HL-60 (cell line): ENCODE measurements at places on chromosomes 4 and X.

DNA sequence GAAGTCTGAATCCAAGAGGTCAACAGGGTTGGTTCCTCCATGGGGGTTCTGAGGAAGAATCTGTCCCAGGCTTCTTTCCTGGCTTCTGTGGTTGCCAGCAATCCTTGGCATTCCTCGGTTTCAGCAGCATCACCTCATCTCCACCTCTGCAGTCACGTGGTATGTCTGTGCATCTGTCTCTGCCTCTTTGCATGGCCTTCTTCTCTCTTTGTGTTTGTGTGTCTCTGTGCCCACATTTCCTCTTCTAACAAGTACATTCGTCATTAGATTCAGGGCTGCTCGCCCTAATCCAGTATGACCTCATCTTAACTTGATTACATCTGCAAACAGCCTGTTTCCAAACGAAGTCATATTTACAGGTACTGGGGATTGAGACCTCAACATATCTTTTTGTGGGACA is 114.0 kb downstream of the BCOR start:
- no peak for DNase-seq

DNA sequence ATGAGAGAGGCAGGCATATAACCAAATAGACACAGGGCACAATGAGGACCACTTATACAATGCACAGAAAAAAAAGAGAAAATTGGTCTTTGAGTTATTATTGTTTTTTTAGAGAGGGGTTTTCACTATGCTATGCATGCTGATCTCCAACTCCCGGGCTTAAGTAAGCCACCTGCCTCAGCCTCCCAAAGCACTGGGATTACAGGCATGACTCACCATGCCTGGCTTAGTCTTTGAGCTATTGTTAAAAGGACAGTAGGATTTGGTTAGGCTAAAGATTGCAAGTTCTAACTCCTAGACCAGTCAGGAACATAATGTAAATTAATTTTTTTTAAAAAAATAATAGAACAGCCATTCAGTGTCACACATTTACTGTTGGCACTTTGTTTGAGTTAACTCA is 340.1 kb downstream of the GPAT3 start:
- DNase-seq = no peak

DNA sequence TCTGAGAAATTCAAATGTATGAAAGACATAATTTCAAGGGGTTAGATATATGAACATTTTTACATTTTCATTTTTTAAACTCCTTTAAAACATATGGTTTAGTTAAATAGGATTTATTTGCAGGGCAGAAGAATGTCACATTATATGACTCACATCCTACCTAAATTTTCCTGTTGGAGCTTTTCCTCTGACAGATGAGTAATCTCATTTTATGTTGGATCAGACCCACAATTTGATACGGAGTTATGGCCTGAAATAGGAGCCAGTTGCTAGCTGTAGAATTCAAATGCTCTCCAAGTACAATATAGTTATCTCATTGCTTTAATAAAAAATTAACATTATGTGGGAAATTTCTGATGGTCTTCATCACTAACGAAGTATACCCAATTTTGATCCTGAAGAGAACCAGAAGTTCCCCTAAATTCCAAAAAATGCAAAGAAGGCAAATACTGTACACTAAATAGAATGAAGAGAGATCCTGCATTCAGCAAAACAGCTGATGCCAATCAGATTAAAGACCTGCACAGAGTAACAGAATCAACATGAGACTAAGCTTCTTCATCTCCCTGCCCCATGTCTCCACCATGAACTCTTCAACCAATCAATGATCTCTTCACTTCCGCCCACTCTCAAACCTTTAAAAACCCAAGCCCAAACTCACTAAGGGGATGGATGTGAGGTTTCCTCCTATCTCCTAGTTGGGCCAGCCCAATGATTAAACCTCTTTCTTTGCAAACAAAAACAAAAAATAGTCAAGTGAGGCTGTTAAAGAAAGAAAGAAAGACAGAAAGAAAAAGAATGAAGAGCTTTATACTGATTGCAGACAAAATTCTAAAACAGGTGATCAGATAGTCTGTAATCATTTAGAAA is 10.9 kb upstream of the EXOSC9 start:
- no peak for DNase-seq

GRCh38 chr4:65924843-65925242 is 254.6 kb upstream of the EPHA5 start:
- DNase-seq = no peak

- no peak for DNase-seq
Observed at GRCh38 chr4:8642651-8643321, 50.2 kb downstream of the CPZ start.

DNA sequence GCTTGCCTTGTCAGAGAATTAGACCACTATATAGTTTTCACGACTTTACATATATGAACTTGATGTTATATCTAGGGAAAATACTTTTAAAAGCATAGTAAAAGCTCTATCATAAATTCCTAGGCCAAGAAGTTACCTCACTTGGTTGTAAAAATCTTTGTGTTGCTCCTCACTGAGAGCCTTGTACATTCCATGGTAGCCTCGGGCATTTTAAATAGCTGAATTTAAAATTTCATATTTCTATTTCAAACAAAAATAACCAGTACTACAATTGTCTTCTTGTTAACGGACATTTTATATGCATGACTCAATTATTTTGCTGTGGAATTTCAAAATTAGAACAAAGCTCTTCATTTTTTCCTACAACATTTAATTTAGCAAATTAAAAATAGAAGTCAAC is 107.6 kb downstream of the MID1 start:
- DNase-seq = no peak

GRCh38 chr4:178081176-178081575 is 638.9 kb upstream of the AGA start:
- DNase-seq = no peak

- no peak for DNase-seq
Observed at GRCh38 chr4:5781691-5782090, 70.7 kb downstream of the EVC start.

DNA sequence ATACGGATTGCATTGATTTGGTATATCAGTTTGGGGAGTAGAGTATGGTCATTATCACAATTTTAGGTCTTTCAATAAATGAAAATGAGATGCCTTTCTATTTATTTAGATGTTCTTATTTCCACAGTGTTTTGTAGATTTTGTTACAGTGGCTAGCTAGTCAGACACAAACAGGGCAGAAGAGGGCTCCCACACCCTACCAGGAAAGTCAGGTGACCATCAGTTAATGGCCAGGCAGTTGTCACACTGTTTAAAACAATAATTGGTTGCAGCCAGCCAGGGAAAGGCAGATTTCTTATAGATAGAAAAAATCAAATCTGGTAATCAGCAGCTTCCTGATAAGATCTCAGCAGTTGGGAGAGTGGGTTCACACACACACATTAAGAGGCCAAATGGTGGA is 57.2 kb downstream of the UGT2B17 start:
- DNase-seq = no peak

DNA sequence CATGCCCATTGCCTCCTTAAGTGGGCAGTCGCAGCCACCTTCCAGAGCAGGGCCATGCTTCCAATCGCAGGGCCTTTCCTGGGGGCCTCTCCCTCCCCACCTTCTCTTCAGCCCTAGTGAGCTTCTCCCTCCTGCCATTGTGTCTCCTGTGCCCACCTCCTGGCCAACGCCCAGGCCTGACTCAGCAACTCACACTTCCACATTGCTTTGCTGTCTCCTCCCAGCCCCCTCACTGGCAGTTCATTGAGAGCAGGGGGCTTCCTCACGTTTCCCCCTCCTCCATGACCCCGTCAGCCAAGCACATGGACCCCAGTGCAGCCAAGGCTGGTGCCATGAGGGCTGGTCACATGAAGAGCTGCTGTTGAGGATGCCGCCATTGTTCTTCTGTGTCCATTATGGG is 25.9 kb downstream of the HTRA3 start:
- DNase-seq = no peak

DNA sequence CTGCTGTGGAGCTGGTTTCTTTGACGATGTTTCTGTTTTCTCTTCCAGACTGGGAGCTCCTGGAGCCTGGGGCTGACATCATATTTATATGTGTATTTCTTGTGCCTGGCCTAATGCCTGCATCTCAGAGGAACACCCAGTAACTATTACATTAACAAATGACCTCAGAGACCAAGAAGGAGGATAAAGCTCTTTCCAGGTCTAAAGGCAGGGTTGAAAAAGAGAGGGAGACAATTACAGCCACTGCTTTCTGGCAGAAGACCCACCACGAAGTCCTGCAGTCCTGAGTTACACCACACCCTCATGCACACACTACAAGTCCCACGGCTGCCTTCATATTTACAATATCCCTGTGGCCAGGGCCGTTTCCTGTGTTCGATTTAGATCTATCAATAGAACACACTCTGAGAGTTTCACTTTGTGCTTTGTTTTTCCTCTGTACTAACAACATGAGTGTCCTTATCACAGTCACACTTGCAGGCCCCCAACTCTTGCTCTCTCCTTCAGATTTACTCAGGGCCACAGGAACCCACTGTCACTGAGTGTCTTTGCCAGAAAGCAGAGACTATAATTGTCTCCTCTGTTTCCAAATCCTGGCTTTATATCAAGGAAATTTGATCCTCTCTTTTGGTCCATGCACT is 535.5 kb downstream of the MID1IP1 start:
- DNase-seq = no peak

DNA sequence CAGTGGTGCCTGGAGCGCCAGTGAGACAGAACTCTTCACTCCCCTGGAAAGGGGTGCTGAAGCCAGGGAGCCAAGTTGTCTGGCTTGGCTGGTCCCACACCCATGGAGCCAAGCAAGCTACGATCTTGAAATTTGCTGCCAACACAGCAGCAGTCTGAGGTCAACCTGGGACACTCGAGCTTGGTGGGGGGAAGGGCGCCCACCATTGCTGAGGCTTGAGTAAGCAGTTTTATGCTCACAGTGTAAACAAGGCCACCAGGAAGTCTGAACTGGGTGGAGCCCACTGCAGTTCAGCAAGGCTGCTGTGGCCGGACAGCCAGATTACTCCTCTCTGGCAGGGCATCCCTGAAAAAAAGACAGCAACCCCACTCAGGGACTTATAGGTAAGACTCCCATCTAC is 149.5 kb downstream of the EDA2R start:
- DNase-seq = no peak

DNA sequence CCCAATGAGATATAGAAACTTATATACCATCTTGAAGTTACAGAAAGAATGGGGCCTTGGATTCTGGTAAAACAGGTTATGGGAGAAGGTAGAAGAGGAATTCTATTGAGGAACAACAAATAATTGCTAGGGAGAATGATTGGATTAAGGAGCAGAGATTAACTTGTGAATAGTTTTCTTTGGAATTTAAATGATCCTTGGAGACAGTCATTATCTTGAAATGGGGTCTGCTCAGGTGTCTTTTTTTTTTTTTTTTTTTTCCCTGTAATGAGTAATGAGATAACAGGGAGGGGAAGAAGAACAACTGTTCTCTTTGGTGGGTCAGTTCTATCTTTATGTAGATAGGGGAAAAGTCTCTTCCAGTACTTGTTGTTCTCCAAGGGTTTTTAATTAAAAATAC is 1406.0 kb downstream of the RPA4 start:
- DNase-seq = no peak

DNA sequence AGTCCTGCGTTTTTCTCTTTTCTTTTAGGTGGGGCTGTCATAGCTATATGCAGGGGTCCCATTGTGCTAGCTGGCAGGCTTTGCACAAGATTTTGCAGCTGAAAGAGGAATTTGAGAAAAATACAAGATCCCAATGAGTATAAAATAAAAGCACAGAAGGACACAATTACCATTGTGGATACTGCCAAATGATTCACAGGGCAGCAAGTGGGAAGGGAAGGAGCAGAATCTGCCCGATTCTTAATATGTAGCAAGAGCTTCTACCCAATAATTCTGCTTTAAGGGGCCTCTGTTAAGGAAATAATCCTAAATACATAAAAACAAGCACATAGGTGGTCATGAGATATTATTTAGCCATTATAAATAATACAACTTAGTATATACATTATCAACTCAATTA is 25.9 kb upstream of the ING2 start:
- no peak for DNase-seq

DNA sequence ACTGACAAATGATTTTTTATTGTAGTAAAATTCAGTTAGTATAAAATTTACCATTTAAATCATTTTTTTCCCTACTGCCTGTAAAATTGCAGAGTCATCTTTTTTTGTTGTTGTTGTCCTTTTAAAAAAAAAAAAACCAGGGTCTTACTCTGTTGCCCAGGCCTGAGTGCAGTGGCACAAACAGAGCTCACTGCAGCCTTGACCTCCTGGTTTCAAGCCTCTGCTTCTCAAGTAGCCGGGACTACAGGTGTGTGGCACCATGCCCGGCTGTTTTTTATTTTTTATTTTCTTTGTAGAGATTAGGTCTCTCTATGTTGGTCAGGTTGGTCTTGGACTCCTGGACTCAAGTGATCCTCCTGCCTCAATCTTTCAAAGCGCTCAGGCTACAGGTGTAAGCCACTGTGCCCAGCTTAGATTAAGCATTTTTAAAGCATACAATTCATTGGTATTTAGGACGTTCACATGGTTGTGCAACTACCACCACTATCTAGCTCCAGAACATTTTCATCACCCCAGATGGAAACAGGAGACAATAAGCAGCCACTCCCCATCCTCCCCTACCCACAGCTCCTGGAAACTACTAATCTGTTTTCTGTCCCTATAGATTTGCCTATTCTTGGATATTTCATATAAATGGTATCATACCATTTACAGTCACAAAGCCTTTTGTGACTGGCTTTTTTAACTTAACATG is 59.7 kb upstream of the PGRMC2 start:
- DNase-seq = no peak

DNA sequence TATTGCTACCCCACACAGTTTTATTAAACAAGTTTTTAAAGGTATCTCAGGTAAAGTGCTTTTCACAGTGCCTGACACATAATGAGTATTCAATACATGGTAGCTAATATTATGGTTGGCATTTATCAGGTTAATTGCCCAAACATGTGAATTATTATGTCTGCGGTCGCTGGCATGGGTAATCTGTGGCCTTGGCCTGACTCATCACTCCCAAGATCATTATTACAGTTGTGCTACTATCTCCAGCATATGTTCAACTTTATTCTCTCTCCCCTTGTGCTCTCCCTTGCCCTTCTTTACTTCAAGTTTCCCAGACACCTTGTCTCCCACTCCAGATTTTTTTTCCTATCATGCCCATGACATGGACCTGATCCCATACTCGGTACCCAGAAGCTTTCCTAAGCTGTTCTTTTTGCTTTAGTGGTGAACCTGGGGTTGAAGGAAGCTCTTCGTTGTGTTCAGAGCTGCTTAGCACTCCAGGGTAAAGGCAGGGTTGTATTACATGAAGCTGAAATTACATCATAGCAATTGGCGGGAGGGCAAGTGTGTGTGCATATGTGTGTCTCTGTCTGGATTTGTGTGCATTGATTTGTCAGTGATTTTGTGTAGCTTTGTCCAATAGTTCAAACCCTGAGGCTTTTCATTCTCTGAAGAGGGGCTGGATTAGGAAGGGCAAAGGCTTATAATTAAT is 176.5 kb upstream of the NRK start:
- no peak for DNase-seq

GRCh38 chrX:149004936-149005335 is 500.2 kb downstream of the IDS start:
- DNase-seq = peak; percentile 5

DNA sequence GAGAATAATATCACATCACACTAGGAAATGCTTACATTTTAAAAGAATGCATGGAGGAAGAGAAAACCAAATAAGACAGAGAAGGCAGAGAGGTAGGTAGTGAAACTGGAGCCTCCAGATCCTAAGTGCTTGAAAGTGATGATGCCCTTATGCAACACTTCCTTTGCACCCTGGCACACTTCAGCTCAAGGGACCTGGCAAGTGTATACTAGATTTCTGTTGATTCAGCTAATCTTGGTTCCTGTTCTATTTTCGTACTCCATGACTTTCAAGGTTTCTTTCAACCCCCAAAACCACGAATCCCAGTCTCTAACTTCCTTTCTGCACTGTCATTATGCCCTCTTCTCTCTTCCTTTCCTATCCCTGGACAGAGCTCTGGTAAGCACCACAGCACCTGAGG is 36.9 kb upstream of the SH3KBP1 start:
- DNase-seq = peak; percentile 37
